ENCODE measurements at places on chromosomes 11 and 22.

- no peak for DNase-seq
Observed at GRCh38 chr22:25362883-25363240, 143.4 kb downstream of the CRYBB2 start.

- DNase-seq: no peak
Observed at GRCh38 chr11:130369141-130369691, 54.5 kb upstream of the ZBTB44 start.

GRCh38 chr11:62435846-62436660 lies 17.2 kb downstream of the SCGB1A1 start:
- DNase-seq: no peak

- DNase-seq: no peak
Observed at GRCh38 chr11:23604966-23605365, 744.7 kb upstream of the CCDC179 start.

DNA sequence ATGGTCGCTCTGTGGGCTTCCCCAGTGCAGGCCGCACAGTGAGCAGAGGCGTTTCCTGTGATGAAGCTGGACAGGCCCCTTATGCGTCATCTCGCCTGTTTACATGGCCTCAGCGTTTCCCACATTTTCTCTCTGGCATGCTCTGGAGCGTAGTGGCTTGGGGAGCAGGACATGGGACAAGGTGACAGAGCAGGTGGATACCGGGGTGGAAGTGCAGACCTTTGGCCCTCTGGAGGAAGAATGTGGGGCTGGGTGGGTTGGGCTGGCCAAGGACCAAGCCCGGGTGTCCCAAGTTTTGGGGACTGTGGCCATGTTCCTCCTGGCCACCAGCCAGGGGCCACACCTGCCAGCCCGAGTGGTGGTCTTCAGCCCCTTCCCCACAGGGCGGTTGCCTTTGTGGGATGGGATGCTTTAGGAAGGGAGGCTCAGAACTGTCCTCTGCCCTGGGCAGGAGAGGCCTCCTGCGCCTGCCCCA lies 446.6 kb downstream of the TBC1D22A start:
- DNase-seq: no peak

DNA sequence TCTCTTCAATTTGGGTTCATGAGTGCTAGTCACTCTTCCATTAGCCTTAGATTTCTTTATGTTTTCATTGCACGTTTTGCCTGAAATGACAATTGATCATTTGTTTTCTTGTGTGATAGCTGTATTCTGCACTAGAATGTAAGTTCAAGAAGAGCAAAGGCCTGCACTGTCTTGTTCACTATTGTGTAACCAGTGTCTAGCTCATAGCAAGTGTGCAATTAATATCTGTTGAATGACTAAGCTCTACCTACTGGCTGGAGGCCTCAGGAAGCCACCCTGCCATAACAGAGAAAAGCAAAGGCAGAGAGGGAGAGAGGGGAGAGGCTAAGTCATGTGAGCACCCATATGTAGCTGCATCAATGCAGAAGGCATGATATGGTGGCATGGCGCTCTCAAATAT lies 292.8 kb upstream of the SYN3 start:
- no peak for DNase-seq

- DNase-seq: no peak
Observed at GRCh38 chr22:49590381-49590780, 237.3 kb downstream of the BRD1 start.

- DNase-seq: no peak
Observed at GRCh38 chr11:126981635-126982034, 18.9 kb downstream of the KIRREL3 start.

- no peak for DNase-seq
Observed at GRCh38 chr11:21892736-21893564, 299.9 kb upstream of the ANO5 start.

GRCh38 chr11:121520243-121521144 lies 67.7 kb upstream of the SORL1-AS1 start:
- DNase-seq: no peak

- no peak for DNase-seq
Observed at GRCh38 chr11:120688163-120688562, 176.6 kb downstream of the GRIK4 start.

- no peak for DNase-seq
Observed at GRCh38 chr11:118806400-118806799, 15.4 kb upstream of the DDX6 start.

DNA sequence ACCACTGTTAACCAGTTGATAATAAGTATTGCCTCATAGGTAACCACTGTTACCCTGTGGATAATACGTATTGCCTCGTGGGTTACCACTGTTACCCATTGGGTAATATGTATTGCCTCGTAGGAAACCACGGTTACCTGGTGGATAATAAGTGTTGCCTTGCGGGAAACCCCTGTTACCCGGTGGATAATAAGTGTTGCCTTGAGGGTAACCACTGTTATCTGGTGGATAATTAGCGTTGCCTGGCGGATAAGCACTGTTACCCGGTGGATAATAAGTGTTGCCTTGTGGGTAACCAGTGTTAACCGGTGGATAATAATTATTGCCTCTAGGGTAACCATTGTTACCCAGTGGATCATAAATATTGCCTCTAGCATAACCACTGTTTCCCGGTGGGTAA lies 27.3 kb upstream of the NXPE4 start:
- DNase-seq: no peak

DNA sequence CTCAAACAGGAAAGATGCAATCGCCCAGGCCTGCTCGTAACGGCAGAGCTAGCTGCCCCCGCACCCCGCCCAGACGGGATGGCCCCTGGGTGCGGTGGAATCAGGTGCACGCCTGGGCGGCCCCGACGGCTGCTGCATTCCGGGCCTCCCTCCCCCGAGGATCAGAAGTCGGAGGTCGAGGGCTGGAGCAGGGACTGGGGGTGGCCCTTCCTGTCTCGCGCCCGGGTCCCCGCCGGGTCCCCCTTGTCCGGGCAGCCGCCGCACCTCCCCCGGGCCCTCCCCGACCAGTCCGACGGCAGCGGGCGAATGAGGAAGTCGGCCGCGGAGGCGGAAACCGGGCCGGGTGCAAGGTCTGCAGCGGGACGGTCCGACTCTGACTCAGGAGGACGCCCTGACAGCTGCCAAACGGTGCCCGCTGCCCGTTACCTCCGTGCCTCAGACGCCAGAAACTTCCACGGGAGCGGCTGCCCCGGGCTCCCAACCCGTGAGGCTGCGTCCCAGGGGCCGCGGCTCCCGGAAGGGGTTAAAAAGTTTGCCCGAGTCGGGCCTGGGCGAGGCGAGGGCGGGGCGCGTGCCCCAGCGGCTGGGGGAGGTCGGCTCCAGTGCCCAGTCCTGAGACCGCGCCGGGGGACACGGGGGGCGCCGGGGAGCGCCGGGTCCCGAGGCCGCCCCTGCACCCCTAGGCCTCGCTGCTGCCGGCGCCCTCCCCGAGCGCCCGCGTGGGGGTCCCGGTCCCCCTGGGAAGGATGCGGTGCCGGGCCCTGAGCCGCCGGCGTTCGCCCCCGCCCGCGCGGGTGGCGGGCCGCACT lies 663 bp downstream of the MYH9 start:
- peak; percentile 70 for DNase-seq

- DNase-seq: no peak
Observed at GRCh38 chr11:12088047-12088481, 22.3 kb upstream of the MICAL2 start.

DNA sequence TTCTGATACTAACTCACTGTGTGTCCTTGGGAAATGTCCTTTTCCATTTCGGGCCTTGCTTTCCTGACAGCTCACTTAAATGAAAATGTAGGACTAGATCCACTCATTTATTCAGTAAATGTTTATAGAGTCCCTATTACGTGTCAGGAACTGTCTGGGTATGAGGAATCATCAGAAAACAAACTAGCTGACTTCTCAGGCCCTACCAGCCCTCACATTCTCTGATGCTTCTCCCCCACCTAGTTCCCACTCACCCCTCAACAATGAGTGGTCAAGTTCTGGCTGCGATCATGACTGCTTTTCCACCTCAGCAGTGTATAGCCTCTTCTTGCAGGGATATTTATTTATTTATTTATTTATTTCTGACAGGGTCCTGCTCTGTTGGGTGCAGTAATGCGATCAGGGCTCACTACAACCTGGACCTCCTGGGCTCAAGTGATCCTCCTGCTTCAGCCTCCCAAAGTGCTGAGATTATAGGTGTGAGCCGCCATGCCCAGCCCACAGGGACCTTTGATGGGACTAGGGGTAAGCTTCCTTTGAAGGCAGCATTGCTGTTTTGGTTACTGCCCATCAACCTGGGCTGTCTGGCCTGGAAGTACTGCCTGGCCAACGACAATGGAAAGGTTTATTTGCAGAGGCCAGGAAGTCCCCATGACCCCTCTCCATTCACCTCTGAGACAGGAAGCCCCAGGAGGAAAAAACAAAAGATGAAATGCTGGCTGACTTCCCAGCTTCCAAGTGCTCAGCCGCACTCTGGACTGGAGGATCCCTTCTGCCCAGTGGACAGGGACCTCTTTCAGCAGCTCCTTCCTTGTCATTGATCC lies 33.1 kb upstream of the POLD3 start:
- DNase-seq: no peak

DNA sequence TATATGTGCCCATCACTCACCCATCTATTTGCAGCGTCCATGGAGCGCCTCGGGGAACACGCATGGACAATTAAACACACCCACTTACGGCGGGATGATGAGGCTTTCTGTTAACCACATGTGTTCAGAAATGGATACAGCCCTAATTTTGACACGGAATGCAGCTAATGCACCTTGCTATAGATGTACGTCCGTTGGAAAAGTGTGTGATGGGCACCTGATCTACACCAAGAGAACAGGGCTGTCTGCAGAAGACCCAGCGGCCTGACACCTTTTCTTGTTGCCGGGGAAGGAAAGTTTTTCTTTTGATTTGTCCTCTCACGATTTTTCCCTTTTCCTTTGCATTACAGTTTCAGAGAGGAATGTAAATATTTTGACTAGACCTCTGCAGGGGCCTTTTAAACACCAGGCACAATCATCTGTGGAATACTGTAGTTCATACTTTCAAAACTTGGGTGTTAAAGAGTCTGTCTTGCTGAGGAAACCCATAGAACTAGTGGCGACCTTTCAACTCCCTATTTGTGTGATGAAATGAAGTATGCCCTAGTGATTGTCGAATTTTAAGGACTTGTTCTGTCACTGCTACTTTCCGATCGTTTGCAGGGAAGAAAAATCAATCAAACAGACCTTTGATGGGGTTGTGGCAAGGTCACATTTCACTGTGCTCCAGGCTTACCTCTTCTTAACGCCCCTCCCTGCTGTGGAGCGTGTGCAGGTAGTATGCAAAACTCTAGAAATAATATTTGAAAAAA lies 16.5 kb upstream of the PAX6 start:
- no peak for DNase-seq

GRCh38 chr11:8262552-8263108 lies 1.0 kb downstream of the LMO1 start:
- DNase-seq: peak; percentile 41

- DNase-seq: no peak
Observed at GRCh38 chr11:59666969-59667368, 1.9 kb downstream of the PATL1 start.

DNA sequence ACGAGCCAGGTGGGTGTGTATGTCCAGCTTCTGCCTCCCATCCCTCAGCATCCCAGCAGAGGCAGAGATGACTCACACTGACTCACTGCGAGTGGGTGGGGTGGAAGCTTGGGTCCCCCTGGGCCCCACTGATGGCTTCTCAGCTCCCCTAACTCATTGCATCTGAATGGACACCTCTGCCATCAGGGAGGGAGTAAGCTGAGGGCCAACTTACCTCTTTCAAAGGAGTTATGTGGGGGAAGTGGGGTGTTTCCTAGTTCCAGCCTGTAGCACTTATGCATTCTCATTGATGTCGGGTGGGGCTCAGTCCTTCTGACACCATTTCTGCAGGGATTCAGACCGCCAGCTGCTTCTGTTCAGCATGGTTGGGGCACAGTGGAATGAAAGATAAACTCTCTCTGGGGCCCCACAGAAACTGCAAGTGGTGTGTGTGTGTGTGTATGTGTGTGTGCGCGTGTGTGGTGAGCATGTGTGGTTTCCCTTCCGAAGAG lies 1425.8 kb downstream of the TBC1D22A start:
- DNase-seq: no peak

- peak; percentile 86 for DNase-seq
Observed at GRCh38 chr11:34214961-34215805, 109.8 kb downstream of the NAT10 start.

- no peak for DNase-seq
Observed at GRCh38 chr11:36192425-36193289, 96.6 kb downstream of the COMMD9 start.

- DNase-seq: peak; percentile 76
Observed at GRCh38 chr22:22342697-22343580, 98.4 kb downstream of the VPREB1 start.

Measured in activated CD4-positive, alpha-beta T cell treated with anti-CD3 and anti-CD28 coated beads, Interleukin-2, amount 50 U/mL, for 48 hours (primary cell).